ENCODE measurements at places on chromosomes 5 and 9.

DNA sequence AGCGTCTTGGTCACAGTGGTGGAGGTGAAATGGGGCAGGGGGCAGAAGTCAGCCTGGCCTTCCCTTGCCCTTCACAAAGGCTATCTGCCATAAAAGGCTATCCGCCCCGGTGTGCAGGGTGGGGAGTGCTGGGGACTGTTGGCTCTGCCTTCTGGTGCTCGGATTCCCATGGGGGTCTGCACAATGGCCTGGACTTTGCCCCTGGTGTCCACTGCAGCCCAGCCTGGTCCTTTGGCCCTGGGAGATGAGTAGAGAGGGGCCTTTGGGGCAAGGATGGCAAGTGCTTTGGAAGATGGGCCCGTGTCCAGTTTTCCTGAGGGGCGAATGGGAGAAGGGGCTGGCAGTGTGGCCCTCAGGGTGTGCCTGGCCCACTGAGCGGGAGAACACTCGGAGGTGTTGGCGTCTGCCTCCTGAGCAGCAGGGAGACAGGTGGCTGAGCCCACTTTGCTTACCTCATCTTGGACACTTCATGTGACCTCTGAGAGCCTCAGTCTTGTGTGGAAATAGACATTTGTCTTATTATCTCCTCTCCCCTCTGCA is 69.9 kb downstream of the HSPA4 start:
- no peak for DNase-seq

DNA sequence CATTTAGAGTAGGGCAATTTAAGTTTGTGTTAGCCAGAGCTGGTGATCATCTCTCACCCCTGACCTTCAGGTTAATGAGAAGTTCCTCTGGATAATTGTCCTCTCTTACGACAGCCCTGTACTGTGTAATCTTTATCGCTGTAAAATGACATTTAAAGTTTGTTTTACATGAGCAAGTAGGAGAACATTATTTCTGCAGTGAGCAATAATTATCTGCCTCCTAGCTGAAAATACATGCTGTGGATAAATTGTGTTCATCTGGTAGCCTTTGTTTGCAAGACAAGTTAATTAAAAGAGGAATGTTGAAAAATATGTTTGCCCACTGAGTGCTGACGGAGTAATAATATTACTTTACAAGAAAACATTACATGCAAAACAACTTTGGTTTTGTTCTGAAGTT is 1083.8 kb upstream of the NUDT12 start:
- DNase-seq: no peak

GRCh38 chr5:90830058-90830457 is 271.5 kb downstream of the ADGRV1 start:
- DNase-seq: no peak

DNA sequence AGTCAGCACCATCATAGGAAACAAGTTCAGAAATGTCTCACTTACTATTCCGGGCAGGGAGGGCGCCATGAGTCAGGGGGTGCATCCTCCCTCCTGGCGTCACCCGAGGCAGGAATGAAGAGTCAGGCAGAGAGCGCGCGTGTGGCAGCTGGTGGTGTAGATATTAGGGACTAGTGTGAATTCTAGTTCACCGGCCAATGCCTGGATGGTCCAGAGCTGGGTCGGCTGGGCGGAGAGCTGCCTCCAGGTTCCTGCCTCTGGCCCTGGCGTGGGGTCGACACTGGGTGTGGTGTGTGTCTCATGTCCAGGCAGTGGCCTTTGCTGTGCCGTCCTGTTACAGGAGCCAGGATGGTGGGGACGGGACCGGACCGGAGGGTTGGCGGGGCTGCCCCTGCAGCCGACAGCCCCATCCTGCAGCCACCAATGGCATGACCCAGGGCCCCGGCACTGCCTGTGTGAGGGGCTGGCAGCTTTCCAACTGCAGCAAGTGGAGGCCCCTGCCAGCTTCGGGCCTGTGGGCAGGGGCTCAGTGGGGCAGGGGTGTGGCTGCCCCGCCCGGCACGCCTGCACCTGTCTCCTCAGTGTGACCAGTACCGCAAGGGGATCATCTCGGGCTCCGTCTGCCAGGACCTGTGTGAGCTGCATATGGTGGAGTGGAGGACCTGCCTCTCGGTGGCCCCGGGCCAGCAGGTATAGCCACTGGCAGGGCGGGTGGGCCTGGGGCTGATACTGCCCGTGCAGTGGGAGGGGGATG is 9.1 kb downstream of the DIPK1B start:
- DNase-seq: no peak
